MG63 (cell line): ENCODE measurements at places on chromosomes 5 and 9. TPM values are rescaled to one million over a fixed set of nuclear protein-coding genes. Genes with fewer than 3 reads are reported as not detected.
A peak's percentile ranks its signal among the peaks of the same experiment; 100 is the strongest.

Gene RECK
- 33.8 and 36.1 TPM in 2 replicates for total RNA-seq

Gene IFNA13
- not detected in 2 replicates for total RNA-seq

Gene OR13F1
- not detected in 2 replicates for total RNA-seq

Gene DBH
- not detected in 2 replicates for total RNA-seq

Gene PCDHGB6
- total RNA-seq, result not detected in 2 replicates

Gene IL3
- total RNA-seq, result not detected in 2 replicates

Gene SPATA31C2
- total RNA-seq, result not detected in 2 replicates

Gene SOWAHA
- total RNA-seq, result not detected in 2 replicates

Gene NR2F1-AS1
- 8.1 and 15.1 TPM in 2 replicates for total RNA-seq

- no peak for DNase-seq
Measured at GRCh38 chr5:81003811-81004386, 43.7 kb downstream of the RASGRF2 start.

DNA sequence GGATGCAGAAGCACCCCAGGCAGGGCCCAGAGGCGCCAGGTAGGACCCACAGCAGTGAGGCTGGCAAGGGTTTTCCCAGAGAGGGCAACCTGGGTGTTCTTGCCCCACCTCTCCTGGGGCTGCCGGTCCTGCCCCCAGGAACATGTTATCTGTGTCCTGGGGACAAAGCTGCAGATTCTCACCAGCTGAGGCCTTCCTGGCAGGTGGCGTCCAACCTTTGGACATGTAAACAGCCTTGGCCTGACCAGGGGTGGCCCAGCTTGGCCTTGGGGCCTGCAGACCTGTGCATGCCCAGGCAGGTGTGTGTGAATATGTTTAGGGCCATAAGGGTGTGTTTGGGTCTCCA lies 101.8 kb upstream of the LARP1 start:
- DNase-seq, result no peak

DNA sequence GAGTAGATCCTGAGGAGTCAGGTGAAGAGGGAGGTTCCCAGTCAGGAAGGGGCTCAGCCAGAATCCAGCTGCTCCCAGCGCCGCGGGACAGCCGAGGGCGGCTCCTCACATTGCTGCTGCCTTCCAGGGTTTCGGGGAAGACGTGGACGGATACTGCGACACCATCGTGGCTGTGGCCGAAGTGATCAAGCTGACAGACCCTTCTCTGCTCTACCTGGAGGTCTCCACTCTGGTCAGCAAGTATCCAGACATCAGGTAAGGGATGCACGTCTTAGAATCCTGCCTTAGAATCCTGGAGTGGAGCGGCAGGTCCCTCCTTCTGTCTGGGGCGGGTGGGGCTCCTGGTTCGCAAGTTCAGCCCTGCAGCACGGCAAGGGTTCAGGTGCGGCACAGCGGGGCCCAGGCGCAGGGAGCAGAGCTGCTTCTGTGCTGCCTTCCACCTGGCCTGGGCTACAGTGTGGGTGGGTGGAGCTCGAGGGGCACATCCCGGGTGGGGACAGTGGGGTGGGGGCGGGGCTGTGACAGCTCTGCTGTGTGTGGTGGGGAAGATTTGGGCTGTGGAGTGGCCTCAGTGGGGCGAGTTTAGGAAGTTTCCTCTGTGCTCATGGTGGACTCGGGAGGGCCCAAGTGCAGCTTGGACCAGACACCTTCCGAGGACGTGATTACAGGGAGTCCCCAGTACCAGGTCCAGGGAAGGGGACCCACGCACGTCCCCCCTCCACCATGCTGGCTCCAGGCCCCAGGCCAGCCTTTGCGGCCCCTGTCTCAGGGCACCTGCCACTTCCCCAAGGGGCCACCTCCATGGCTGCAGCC lies 22.8 kb downstream of the EXOC3 start:
- DNase-seq, result no peak

- no peak for DNase-seq
Measured at GRCh38 chr9:26263478-26263877, 585.2 kb upstream of the TUSC1 start.

GRCh38 chr5:75566710-75567309 lies 44.4 kb upstream of the ANKDD1B start:
- DNase-seq, result peak; percentile 2

GRCh38 chr5:148465381-148466235 lies 81.8 kb downstream of the FBXO38 start:
- DNase-seq, result no peak

DNA sequence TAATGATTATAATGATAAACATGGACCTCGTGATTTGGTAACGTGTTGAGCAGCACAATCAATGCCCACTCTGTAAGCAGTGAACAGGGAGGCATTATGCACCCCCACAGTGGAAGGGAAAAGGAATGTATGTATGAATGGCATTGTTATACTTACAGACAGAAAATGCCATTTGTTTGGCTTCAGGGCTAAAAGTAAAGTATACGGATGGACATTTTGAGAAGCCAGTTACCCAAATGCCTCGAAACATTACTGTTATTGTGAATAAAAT lies 260.2 kb upstream of the PPP1R2B start:
- DNase-seq, result no peak

DNA sequence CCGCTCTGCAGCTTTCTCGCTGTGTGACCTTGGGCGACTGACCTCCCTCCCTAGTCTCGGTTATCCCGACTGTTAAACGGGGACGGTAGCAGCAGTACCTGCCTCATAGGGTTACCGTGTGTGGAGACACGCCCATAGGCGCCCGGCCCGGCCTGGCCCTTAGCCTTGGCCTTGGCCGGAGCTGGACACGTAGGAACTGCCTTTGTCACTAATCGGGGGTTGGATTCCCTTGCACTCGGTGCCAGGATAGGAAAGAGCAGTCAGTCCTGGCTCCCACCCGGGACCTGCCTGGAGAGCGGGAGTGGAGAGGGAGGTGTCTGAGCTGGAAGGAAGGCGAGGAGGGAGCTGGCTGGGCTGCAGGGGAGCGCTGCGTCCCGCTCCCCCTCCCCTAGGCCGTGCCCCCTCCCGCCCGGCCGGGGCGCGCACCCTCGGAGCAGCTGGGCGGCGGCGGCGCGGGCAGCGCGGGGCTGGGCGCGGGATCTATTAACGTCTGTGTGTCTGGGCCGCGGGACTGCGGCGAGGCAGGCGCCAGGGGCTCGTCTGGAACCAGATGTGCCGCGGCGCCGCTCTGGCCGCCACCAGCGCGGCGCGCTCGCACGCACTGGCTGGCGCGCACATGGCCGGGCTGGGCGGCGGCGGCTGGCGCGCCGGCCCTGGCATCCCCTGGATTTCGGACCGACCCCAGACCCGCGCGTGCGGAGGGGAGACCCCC lies 31.7 kb downstream of the PRRX2 start:
- peak; percentile 96 for DNase-seq

DNA sequence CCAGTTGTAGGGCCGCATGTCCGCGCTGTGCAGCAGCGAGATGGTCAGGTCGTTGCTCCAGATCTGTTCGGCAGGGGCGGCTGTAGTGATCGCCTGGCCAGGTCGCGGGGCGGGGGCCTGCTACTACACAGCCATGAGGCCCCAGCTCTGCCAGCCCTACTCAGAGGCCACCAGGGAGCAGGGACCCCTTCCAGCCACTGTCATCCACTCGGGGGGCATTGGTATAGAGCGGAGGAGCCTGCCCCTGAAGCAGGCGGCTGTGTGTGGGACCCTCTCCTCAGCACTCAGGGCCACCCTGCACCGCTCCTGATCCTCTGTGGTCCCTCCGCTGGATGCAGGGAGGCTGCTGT lies 1.7 kb downstream of the FBXW5 start:
- DNase-seq, result no peak

DNA sequence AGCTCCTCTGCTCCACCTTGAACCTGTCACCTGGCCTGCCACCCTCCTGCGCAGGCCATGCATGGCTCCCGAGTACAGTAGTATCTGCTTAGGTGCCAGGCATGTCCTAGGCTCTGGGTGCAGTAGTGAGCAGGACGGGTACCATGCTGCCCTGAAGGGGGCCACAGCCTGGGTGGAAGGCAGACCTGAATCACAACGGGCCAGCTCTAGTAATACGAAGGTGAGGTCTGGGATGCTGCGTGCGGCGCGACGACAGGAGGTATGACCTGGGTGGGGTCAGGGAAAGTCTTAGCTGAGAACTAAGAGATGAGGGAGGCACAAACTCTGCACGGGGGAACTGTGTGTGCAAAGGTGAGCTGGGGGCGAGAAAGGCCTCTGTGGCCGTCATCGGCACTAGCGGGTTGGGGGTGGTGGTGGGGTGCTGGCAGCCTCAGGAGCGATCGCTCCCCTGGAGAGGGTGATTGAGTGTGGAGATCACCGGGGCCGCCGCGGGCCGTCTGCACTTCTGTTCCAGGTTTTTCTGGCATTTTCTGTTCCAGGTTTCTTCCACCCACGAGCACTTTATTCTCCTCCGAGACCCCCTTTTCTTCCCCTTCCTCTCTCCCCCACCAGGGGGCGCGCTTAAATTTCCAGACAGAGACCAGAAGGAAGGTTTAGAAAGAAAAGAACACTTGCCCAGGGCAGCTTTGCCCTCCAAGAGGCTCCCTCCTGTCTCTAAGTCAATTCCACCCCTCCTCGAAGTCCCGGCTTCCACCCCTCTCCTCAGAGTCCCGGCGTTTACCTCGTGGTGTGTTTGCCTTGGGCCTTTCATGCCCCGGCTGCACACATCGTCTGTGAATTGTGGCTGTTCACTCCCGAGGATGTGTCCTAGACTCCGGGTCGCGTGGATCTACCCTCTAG lies 15.1 kb downstream of the PDLIM4 start:
- DNase-seq, result no peak

DNA sequence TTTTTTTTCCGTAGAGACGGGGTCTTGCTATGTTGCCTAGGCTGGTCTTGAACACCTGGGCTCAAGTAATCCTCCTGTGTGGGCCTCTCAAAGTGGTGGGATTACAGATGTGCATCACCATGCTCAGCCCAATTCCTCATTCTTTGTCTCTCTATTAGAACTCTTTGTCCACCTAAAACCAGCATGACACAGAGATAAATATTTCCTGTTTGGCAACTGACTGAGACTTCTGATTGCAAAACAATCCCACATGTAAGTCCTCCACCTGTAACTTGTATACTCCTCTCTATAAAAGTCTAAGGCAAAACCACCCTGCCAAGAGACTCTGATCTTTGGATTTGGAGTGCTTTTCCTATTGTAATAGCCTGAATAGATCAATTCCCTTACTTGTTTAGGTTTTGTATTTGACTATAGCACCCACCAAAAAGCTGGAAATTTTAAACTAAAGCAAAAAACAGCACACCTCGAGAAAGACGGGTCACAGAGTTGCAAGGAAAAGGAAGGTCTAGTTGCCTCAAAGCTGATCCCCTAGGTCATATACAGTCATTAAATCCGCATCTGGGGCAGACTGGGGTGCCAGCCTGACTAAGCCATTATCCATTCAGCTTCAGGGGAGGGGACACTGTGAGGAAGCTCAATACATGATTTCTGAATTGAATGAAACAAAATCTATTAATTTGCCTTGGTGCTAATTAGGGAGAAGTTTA lies 13.5 kb upstream of the KIF27 start:
- peak; percentile 29 for DNase-seq

DNA sequence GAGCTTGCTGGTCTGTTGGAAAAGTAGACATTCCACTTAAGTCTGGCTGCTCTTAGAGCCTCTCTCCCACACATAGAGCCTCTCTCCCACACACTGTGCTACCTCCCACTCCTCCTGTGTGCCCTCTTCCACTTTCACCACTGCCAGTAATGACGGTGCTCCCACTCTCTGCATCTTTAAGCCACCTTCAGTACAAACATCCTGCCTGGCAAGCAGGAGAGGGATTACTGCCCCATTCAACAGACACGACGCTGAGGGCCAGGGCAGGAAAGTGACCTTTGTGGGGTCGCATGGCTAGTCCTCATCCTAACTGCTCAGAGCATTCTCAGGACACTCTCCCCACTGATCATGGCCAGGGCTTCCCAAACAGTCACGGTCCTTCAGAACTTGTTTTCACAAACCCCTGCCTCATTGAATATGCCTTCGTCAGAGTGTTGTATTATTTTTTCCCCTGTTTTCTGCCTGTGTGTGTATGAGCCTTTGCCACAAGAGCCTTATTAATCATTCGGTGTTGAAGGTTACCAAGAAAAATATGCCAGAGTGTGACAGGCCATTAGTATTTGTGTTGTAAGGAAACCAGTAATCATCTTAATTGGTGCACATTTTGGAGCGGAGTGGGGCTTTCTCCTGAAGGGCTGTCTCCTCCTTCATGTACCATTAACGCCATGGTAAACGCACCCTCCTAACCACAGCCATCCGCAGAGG lies 87.1 kb upstream of the SAP30L start:
- DNase-seq, result no peak

GRCh38 chr5:113375480-113376060 lies 59.2 kb downstream of the TSSK1B start:
- DNase-seq, result no peak

GRCh38 chr5:83510260-83510659 lies 38.7 kb downstream of the VCAN start:
- no peak for DNase-seq

DNA sequence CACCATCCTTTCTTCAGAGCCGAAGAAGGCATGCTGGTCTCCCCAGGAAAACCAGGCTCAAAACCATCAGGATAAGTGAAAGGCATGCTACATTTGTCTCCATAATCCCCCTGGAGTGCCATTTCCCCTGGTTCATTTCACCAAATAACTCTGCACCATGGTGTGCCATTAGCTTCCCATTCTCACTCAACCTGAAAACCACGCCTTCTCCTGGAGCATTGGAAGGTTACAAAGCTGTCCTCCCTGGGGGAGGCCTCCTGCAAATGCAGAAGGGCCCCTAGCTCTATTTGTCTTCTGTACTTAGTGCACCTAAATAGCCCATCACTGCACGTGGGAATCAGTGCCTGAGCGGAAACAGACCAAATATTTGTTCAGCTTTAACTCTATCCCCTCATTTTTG lies 90.2 kb upstream of the ICE1 start:
- DNase-seq, result no peak
